ENCODE measurements at places on chromosomes 7 and 10.

DNA sequence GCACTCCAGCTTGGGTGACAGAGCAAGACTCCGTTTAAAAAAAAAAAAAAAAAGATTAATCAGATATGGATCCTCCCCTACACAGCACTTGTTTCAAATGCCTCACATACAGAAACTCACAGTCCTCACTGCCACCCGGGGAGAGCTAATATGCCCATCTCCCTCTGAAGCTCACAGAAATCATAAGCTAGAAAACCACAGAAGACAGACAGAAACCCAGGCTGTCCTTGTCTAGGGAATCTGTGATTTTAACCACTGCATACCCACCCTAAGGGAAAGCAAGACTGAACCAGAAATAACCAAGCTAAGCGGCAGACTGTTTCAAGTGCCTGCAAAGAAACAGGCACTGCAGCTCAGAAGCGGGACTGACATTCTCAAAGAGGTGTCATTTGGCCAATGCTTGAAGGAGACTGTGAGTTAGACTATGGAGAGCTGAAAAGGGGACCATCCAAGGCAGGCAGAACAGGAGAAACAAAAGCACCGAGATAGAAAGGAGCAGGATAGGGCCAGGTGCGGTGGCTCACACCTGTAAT is 37.6 kb downstream of the SLC37A3 start:
- DNase-seq = peak; percentile 22

GRCh38 chr10:4352414-4352961 is 473.5 kb upstream of the AKR1E2 start:
- DNase-seq = no peak

DNA sequence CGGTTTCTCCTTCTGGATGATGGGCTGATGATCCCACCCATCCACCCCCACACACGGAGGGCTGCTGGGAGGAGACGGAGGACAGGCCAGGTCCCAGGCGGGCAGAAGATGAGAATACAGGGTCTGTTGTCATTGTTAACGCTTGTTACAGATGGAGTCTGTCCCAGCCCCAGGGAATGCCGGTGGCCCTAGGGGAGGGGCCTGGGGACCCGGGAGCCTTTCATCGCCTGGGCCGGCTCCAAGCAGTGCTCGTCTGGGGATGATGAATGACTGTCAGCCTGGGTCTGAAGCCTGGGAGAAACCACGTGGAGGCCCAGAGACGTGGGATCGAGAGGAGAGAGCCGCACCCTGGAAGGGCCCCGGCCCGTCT is 69.2 kb downstream of the UNCX start:
- DNase-seq = no peak

DNA sequence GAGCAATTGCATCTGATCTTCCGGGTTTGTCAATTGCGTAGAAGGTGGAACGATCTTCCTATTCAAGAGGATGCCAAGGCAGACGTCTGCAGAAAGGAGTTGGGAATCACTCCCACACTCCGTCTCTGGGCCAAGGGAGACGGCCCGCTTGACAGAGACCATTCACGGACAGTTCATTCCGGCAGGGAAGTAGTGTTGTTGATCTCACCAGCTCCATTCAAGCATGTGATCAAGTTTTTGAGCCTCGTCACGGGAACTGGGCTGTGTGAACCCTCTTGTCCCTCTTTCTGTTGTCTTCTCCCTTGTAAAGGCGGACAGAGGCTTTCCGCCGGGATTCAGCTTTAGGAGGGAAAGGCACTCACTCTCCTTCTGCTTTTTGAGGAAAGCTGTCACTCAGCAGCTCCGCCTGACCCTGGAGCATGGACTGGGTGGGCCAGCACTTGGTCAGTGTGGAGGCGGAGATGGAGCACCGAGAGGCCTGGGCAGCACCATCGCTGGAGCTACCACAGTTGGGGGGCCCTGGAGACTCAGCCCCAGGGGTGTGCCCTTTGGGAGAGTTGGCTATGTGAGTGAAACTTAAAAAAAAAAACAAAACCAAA is 44.9 kb downstream of the SPDYE5 start:
- no peak for DNase-seq

DNA sequence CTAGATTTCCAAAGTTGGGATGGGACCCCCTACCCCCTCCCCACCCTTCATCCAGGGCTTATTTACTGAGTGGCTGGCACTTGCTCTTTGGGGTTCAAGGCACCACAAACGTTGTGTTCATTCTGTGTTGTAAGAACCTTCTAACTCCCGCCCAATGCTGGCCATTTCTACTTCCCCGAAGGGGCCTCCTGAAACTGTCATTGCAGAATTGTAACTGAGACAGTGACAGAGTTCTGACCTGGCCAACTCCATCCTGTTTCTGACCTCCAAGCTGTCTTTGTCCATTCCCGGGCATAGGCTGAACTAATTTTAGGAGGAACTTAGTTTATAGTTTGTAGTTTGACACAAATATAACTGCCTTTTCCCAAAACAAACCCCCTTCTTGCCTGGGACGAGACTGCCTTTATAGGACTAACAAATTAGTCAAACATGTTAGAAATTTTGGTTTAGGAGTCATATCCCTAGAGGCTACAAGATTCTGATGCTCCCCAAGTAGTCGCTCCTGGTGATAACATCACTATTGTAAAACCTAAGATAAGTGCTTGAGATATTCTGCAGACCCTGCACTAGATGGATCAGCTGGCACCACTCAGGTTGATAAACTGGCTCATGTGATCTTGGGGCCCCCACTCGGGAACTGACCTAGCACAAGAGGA is 34.8 kb upstream of the ZMIZ2 start:
- DNase-seq = no peak

DNA sequence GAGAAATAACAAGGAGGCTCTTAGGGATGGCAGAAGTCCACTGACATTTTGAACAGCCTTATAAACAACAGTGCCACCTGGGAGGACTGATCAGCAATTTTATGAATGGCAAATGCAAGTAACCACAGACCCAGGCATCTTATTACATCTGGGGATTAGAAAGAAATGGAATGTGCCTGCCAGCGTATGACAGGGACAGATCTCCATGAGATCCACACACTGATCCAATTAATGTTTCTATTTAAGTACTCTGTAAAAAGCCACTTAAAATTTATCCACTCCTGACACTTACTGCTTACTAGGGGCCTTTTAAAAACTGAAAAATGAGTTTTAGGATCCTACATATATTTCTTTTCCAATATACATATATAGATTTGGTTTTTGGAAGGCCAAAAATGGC is 28.6 kb downstream of the PARD3 start:
- no peak for DNase-seq

GRCh38 chr7:81285142-81285871 is 366.5 kb upstream of the SEMA3C start:
- no peak for DNase-seq

GRCh38 chr10:120503689-120504088 is 46.7 kb downstream of the PLPP4 start:
- DNase-seq = no peak
